ENCODE measurements at places on chromosomes 5 and 9.

DNA sequence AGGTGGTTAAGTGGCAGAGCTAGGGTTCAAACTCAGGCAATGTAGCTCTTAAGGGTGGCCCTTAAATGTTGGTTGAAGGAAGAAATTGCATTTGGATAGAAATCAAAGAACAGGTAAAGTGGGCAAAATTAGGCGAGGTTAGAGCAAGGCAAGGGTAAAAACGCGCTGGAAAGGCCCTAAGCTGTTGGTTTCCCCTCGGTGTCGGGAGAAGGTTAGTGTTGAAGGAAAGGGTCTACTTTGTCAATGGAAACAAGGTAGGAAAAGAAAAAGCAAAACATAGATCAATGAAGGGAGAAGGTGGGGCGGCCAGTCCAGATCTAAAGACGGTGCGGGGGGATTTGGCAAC is 431 bp downstream of the FASTKD3 start:
- no peak for DNase-seq

DNA sequence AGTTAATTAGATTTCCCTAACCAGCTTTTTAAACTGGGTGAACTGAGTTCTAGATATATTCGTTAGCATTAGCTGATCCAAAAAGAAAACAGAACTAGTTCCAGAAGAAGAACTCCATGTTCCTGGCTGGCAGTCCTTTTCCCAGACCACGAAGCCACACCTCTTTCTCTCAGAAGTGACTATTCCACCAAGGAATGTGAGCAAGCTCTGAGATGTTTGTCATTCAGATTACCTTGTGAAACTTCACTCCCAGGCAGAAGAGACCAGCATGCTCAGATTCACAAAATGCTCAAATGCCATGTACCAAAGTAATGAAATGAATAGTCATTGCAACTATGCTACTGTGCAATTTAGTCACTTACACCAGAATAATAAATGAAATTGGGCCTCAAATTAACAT is 4.4 kb upstream of the SSBP2 start:
- no peak for DNase-seq

- DNase-seq, result no peak
These were observed 147.5 kb upstream of the PIK3R1 start for GRCh38 chr5:68067976-68068603.

GRCh38 chr9:80789831-80790230 is 899.5 kb downstream of the TLE1 start:
- no peak for DNase-seq

- DNase-seq, result no peak
These were observed 200.8 kb downstream of the CHSY3 start for GRCh38 chr5:130104895-130105688.

GRCh38 chr5:74367934-74368333 is 272.6 kb downstream of the ENC1 start:
- DNase-seq, result no peak

DNA sequence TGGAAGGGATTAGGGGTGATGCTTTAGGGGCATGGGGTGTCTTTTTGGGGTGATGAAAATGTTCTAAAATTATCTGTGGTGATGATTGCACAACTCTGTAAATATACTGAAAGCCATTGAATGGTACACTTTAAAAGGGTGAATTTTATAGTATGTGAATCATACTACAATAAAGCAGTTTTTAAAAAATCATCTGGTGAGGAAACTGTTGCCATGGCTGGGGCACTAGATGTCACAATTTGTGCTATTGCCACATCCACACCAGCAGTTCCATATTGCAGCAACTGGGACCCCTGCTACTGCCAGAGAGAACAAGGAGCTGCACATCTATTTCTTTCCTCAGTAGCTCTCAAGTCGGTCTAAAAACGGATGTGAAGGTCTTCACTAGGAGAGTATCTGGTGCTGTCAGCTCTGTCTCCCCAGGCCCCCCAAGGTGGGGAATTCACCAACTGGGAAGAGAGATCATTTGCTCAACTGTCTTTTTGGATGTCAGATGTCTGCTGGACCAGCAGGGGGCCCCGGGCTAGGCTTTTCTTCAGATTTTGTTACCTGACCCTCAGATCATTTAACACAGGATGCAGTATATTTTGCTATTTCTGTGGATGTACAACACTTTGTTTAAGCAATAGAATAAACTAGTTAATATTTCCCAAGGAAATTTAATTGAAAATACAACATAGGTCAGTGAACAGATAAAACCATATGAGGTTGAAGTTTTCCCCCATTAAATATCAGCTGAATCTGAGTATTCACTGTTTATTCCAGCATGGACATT is 13.2 kb downstream of the CMYA5 start:
- DNase-seq, result no peak

DNA sequence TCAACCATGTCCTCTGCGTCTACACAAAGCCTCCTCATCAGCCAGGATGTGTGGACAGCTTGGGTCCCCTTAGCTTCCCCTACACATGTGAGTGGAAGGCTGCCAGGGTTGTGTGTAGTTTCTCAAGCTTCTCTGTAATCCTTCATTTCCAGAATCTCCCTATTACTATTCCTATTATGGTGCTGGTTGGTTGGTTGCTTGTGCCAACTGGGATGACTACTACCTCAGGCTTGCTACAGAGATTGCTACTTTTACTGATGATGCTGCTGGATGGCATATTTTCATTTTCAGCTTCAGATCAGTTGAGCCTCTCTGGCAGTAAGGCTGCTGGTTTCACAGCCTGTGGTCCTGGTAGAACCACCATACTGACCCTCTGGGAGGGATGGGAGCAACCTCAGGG is 39.9 kb downstream of the ATG10 start:
- DNase-seq, result no peak

GRCh38 chr9:88166660-88167059 is 28.4 kb upstream of the SPATA31C2 start:
- no peak for DNase-seq

DNA sequence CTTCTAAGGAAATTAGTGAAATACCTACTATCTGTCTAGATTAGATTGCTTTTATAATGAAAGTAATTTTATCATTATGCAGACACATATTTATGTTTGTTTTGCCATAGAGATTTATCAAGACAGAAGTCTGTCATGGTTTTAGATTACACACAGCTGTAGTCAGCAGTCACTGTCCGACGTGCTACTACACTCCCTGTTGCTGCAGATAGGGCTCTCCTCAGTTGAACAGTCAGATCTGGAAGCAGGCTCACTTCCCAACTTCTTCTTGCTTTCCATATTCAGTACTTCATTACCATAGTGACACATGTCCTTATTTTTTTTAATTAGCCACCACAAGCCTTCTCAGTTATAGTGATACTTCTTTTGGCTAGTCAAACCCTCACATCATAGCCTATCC is 329.9 kb upstream of the ITGA1 start:
- DNase-seq, result no peak

DNA sequence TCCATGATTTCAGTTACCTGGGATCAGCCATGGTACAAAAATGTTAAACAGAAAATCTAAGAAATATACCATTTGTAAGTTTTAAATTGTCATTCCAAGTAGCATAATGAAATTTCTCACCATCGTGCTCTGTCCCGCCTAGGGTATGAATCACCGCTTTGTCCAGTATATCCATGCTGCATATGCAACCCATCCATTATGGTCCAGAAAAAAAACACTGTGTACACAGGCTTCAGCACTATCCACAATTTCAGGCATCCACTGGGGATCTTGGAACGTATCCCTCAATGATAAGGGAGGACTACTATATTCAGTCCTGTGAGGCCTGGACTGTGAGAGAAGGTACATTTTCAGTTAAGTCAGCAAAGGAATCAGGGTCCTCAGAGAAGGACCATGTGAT is 37.6 kb upstream of the HNRNPA0 start:
- no peak for DNase-seq

- no peak for DNase-seq
These were observed 5.7 kb downstream of the PDE6A start for GRCh38 chr5:149938791-149939358.

- DNase-seq, result no peak
These were observed 73.3 kb upstream of the ORM1 start for GRCh38 chr9:114249424-114250234.

DNA sequence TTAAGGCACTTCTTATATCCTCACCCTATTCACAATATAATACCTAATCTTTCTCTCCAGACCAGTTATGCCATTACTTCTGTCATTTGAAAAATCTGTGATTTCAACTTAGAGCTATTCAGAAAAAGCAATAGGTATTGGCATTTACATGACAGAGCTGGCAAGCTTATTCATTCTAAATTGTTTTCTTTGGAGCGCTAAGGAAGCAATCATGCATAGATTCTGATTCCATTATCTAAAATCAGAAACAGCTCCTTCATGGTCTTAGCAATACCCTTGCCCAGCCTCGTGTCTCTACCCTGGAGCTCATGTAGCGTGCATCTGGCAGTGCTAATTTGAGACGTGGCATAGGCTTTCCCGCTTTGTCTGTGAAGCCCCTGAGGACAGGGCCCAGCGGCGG is 4.5 kb downstream of the SLC1A1 start:
- DNase-seq, result no peak

DNA sequence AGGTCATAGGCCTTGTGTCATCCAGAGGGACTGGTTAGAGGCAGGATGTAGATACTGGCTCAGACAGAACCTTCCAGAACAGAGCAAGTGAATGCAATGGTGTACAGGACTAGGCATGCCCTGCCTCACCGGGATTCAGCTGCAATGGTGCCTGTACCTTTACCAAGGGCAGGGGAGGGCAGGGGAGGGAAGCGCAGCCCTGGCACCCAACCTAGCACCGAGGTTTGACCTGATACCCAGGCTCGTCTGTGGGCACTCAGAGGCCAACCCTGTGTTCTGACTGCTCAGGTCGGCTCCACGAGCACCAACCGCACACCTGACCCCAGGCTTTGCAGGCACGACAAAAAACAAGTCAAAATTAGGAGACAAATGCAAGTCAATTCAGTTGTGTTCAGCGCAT is 47.3 kb upstream of the GFPT2 start:
- DNase-seq, result no peak

GRCh38 chr9:114591291-114591787 is 3.8 kb downstream of the ATP6V1G1 start:
- no peak for DNase-seq

DNA sequence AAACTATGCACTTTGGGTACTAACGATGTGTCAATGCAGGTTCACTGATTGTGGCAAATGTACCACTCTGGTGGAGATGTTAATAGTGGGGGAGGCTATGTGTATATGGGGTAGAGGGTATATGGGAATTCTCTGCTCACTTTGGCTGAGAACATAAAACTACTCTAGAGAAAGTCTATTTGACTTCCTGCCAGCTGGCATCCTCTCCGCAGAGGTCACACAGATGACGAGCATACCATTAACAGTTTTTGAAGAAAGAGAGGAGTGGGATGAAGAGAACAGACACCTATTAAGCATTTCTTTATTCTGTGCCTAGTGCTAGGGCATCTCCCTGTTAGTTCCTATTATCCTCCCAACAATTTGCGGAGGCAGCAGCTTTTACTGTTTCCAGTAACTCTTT is 58.4 kb upstream of the TRIM32 start:
- no peak for DNase-seq

DNA sequence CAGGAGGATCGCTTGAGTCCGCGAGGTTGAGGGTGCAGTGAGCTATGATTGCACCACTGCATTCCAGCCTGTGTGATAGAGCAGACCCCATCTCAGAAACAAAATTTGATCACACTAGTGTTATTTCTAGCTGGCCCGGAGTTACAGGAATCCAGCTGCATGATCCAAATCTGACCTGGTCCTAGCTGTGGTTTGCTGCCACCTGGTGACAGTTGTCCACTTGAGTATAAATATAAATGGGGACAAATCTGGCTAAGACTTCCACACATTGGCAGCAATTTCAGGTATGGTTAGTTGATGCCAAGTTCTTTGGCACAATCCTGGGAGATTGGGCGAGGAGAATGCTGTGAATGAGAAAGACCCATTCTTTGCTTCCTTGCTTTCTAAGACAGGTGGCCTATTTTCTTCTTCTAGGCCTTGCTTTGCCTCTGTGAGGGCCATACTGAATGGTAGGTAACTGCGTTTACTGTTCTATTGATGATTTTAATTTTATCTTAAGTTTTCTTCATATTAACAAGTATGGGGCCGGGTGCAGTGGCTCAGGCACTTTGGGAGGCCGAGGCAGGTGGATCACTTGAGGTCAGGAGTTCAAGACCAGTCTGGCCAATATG is 35.4 kb downstream of the UBE2R2 start:
- no peak for DNase-seq

GRCh38 chr9:98867429-98868168 is 60.1 kb downstream of the GALNT12 start:
- DNase-seq, result no peak

GRCh38 chr5:137273511-137273910 is 225.6 kb downstream of the SPOCK1 start:
- DNase-seq, result no peak

DNA sequence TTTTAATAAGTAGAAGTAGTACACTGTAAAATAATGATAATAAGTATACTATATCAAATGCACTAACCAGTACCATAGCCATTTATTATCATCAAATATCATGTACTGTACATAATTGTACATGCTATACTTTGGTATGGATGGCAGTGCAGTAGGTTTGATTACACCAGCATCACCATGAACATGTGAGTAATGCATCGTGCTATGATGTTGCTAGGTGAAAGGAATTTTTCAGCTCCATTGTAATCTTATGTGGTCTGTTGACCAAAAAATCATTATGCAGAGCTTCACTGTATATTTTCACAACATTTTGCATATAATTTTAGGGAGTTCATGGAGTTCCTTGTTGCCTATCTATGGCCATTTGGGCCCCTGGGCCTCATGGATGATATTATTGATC is 72.2 kb upstream of the HMHB1 start:
- DNase-seq, result no peak

- no peak for DNase-seq
These were observed 69.2 kb downstream of the FAM114A2 start for GRCh38 chr5:153969563-153969895.

DNA sequence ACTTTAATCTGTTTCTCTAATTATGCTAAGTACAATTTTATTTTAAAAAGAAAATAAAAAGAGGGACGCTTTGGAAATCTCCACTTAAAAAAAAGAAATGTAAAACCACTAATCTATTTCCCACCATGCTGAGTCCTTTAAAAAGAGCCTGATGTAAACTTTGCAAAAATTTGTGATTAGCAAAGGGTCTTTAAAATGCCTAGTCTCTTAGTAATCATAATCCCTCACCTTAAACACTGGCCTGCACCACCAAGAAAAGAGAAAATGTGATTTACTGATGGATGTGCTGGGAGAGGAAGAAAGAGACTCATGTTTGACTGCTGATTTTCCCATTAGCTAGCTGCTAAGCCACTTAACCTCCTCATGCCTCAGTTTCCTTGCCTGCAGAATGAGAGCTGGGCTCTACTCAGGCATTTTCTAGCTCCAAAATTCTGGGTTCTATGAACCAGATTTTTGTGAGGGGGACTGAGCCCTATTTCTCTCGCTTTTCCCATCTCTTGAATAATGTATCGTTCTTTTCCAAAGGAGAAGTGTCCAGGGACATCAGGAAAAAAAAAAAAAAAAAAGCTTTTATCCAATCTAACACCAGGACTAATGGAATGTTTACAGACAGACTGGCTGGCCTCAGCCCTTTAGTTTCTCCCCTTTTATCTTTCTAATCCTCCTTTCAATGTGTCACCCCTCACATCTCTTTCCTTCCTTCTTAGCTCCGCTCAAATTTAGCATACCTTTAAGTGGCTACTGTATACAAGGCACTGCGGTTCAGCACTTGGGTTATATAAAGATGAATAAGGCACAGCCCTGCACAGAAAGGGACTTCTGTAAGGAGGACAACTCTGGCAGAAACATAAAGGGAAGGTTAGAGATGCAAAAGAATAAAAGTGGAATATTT is 312.4 kb downstream of the ARL15 start:
- DNase-seq, result no peak

GRCh38 chr9:129145841-129146292 is 32.2 kb downstream of the IER5L start:
- no peak for DNase-seq
